ENCODE measurements at places on chromosomes 7 and 10. TPM values are rescaled to one million over a fixed set of nuclear protein-coding genes. Genes with fewer than 3 reads are reported as not detected.
A peak's percentile ranks its signal among the peaks of the same experiment; 100 is the strongest.

The ACTL6B gene
- total RNA-seq = not detected

The CPA1 gene
- not detected for total RNA-seq

The MYPN gene
- total RNA-seq = not detected

The SEC31B gene
- total RNA-seq = 18.1 TPM

GRCh38 chr10:88027570-88027969 lies 164.1 kb downstream of the PTEN start:
- DNase-seq = peak; percentile 21

DNA sequence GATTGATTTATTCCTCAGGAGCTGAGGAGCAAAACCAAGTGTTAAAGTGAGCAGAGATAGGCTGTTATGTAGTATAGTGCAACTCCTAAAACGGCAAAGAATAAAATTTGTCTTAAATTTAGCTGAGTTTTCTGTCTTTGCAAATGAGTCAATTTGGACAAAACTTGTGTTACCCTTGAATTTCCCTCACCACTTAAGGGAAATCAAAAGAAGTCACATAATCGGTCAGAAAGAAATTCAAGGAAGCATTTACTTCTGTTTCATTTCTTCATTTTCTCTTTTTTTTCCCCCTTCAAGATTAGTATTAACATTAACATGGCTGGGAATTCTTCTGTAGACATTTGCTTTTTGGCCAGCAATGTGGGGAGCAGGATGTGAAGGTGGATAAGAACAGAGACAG lies 13.9 kb downstream of the LSMEM1 start:
- no peak for DNase-seq

DNA sequence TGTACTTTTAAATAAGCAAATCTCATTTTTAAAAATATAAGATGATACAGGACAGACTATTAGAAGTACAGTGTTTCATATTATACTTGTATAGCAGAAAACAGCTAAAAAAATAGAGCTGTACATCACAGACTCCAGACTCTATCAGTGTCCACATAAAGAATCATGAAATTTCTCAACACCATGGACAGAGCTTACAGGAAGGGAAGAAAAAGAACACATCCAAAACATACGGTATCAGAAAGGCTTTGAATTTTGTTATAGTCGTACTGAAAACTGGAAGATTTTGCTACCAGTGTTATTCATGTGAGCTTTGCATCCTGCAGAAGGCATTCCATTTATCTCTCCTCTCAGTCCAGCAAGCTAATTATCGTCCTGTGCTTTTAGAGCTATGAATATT lies 183.2 kb upstream of the PTPRZ1 start:
- no peak for DNase-seq

DNA sequence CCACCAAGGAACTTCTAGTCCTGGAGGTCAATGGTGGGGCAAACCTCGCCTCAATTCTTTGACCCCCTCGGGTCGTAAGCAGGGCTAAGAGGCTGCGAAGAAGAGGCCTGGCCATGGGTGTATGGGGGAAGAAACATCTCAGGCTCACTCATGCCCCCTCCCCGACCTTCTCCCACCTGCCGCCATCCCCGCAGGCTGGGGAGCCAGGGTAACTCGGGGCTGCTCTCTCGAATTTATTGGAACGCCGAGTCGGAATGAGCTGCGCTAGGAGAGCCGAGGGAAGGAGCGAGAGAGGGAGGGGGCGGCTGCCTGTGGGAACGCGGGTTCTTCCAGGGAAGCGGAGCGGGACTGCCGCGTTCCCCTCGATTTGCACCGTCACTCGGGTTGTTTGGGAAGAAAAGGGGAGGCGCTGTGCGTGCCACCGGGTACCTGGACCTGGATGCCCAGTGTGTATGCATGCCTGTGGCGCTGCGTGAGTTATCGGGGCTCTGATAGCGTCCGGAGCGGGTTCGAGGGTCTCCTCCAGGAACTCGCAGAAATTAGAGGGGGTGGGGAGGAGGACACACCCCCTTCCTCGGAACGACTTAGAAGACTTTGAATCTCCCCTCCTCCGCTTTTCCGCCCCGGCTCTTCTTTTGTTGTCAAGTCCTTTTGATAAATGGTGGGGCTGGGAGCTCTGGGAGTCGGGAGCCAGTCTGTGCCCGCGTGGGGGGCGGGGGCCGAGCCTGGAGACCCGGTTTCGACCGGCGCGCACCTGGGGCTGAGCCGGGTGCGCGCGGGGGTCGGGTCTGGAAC lies 1.8 kb upstream of the ZNF503 start:
- DNase-seq = peak; percentile 55

DNA sequence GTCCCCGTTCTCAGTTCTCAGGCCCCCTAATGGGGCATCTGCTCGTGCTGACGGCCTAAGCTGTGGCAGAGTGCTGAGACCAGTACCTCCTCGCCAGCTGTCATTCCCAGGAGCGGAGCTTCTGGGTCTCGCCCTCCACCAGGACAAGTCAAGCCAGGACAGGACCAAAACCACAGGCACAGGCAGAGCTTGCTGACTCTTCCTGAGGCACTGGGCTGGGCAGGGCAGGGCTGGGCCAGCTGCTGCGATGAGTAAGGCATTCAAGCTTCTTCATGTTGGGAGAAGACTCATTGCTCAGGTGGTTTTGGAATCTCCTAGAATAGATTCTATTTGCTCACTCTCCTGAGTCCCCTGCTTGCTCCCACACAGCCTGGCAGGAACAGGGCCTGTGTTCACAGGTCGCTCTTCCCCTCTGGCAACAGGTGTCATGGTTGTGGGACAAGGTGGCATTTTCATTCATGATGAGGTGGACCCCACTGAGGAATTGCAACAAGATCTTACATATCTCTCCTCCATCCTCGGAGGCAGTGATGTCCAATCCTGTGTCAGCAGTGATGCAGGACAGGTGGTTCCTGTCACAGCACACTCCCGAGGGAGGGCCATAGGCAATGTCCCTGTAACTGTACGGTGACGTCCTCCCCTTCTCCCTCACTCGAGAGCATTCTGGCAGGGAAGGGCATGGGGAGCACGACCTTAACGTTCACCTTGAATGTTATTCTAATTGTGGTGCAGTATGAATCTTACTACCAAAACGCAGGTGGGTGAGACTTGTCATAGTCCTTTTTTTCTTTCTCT lies 17.0 kb upstream of the SH3PXD2A start:
- DNase-seq = no peak

- DNase-seq = no peak
Measured at GRCh38 chr7:34552502-34552901, 105.5 kb upstream of the NPSR1 start.

Data from breast epithelium (tissue), 4 donors.